ENCODE measurements at places on chromosomes 16 and 17. TPM values are rescaled to one million over a fixed set of nuclear protein-coding genes. Genes with fewer than 3 reads are reported as not detected.

EVPLL gene
- total RNA-seq: not detected

CCDC40 gene
- 11.8 TPM for total RNA-seq

PRSS36 gene
- 0.30 TPM for total RNA-seq

GDPD1 gene
- total RNA-seq: 13.6 TPM

CCL8 gene
- total RNA-seq: not detected

SHCBP1 gene
- 18.7 TPM for total RNA-seq

- no peak for DNase-seq
- H3K4me3 ChIP-seq: no peak overlapping the region
- H3K27me3 ChIP-seq: no peaks in the 10 kb centered on the region
- no peaks in the 10 kb centered on the region for H3K36me3 ChIP-seq
Observed at GRCh38 chr16:48165961-48166578, 10.3 kb upstream of the ABCC12 start.

DNA sequence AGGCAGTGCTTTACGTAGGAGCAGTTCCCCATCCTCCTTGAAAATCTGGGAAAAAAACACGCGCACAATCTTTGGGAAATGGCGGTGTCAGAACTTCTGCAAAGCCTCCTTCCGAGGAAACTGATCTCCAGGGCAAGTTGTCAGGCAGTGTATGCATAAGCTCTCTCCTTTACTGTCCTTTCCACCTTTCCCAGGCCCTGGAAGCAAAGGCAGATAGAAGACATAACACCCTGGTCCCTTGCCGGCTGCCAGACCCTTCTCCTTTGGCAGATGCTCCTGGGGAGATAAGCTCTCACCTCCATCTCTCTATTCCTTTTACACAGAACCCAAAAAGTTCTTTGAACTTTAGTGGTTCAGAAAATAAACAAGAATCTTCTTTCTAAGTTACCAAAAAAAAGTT is 12.4 kb downstream of the TOB1 start:
- no peak for DNase-seq
- no peaks in the 10 kb centered on the region for H3K27me3 ChIP-seq
- no peak overlapping the region for H3K27ac ChIP-seq
- H3K4me3 ChIP-seq: no peak overlapping the region
- no peaks in the 10 kb centered on the region for H3K36me3 ChIP-seq

DNA sequence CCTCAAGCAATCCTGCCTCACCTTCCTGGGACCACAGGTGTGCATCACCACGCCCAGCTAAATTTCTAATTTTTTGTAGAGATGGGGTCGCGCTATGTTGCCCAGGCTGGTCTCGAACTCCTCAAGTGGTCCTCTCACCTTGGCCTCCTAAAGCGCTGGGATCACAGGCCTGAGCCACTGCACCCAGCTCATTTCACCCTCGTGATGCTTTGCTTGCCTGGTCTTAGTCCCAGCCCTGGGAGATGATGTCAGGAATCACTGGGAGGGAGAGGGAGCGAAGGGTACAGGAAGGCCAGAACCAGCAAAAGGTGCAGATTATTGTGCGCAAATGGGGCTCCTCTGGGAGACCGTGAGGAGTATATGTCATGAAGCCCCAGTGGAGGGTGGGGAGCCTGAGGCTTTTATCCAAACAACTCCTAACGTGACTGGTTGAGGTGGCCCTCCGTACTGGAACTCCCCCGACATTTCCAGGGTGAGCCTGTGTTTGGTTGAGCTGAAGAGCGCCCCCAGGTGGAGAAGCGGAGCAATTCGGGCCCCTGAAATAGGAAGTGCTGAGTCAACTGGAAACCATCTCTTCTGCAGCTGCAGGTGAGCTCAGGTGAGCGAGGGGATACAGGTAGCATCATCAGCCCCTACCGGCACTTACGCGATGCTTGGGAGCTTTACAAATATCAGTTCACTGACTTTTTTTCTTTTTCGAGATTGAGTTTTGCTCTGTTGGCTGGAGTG is 41.2 kb upstream of the HAPSTR1 start:
- peak; percentile 61 for DNase-seq
- peaks cover 3% of the 10 kb centered on the region for H3K4me1 ChIP-seq
- no peaks in the 10 kb centered on the region for H3K36me3 ChIP-seq
- no peaks in the 10 kb centered on the region for H3K27me3 ChIP-seq
- H3K4me3 ChIP-seq: no peak overlapping the region
- H3K27ac ChIP-seq: no peak overlapping the region

DNA sequence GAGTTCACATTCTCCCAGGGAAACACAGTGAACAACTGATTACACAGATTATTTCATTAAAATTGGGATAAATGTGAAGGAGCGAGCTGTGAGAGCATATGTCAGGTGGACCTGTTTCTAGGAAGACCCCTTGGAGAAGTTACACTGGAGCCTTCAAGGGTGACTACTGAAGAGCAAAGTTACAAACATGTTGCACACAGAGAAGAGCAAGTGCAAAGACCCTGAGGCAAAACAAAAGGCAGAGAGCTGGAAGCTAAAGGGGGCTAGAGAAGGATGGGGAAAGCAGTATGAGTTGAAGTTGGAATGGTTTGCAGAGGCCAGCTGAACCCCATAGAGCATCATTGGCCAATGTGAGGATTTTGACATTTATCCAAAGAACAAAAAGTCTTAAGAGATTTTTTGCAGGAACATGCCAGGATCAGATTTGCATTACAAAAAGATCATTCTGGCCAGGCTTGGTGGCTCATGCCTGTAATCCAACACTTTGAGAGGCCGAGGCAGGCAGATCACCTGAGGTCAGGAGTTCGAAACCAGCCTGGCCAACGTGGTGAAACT is 14.1 kb downstream of the PDZD9 start:
- peaks cover 6% of the 10 kb centered on the region for H3K4me1 ChIP-seq
- no peak for DNase-seq
- no peak overlapping the region for H3K4me3 ChIP-seq
- no peaks in the 10 kb centered on the region for H3K27me3 ChIP-seq

DNA sequence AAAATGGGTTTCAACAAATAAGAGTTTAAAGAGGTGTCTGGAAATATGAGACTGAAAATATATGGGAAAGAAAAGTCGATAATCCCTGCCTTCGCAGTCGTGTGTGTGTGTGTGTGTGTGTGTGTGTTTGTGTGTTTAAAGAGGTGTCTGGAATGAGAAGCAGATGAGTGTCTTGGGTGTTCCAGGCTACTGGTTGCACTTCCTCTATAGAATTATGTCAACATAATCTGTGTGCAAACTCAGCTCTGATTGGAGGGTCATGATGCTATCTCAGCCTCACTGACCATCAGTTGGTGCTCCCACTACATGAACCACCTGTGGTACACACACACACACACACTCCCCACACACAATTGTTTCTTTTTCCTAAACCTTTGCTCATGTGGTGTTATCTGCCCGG is 347.3 kb downstream of the NPIPA8 start:
- H3K4me3 ChIP-seq: no peak overlapping the region
- peaks cover 8% of the 10 kb centered on the region for H3K4me1 ChIP-seq
- no peak for DNase-seq
- H3K27me3 ChIP-seq: no peaks in the 10 kb centered on the region
- no peak overlapping the region for H3K27ac ChIP-seq

DNA sequence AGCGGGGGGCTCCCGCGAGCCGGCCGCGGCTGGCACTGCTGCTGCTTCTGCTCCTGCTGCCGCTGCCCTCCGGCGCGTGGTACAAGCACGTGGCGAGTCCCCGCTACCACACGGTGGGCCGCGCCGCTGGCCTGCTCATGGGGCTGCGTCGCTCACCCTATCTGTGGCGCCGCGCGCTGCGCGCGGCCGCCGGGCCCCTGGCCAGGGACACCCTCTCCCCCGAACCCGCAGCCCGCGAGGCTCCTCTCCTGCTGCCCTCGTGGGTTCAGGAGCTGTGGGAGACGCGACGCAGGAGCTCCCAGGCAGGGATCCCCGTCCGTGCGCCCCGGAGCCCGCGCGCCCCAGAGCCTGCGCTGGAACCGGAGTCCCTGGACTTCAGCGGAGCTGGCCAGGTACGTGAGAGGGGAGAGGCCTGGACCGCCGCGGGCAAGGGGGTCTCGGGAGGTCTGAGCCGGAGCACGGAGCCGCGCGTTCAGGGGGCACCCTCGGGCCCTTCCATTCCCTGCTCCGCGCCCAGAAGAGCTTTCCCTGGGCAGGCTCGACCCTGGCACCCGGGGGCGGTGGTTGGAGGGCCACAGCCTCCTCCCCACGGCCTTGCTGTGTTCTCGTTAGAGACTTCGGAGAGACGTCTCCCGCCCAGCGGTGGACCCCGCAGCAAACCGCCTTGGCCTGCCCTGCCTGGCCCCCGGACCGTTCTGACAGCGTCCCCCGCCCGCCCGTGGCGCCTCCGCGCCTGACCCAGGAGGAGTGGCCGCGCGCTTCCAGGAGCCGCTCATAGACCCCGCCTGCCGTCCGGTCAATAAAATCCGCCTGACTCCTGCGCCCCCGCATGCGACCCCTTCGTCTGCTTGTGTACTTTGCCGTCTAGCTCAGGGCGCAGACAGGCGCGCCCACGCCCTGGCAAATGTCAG is 591 bp downstream of the NPW start:
- H3K27me3 ChIP-seq: peaks cover 90% of the 10 kb centered on the region
- H3K27ac ChIP-seq: no peak overlapping the region
- no peaks in the 10 kb centered on the region for H3K36me3 ChIP-seq
- peaks cover 13% of the 10 kb centered on the region for H3K4me1 ChIP-seq
- peak overlapping the region; percentile 44 for H3K4me3 ChIP-seq

DNA sequence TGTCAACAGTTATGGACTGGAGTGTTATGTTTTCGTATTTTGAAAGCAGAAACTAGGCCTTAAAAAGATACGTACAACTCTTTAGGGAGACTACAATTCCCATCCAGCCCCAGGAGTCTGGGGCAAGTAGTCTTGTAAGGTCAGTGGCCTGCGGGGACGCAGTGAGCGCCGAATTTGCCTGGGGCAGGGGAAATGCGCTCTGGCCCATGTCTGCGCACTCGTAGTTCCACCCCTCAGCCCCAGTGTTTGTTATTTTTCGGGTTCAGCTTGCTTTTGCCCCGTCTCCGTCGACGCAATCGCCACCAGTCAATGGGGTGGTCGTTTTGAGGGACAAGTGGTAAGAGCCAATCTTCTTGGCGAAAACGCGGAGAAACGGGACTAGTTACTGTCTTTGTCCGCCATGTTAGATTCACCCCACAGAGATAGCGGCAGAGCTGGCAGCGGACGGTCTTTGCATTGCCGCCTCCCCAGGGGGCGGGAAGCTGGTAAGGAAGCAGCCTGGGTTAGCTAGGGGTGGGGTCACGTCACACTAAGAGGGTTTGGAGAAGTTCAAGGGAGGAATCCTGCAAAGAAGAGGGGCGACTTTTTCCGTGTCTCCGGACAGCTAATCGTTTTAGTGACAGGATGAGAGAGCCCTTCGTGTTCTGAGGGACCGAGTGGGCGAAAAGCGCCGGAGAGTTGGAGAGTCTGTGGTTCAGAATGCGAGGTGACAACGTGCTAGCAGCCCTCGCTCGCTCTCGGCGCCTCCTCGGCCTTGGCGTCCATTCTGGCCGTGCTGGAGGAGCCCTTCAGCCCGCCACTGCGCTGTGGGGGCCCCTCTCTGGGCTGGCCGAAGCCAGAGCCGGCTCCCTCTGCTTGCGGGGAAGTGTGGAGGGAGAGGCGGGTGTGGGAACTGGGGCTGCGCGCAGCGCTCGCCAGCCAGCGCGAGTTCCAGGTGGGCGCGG is 1.1 kb upstream of the BRCA1 start:
- no peaks in the 10 kb centered on the region for H3K27me3 ChIP-seq
- peaks cover 8% of the 10 kb centered on the region for H3K4me1 ChIP-seq
- H3K27ac ChIP-seq: no peak overlapping the region
- peak overlapping the region; percentile 78 for H3K4me3 ChIP-seq
- H3K36me3 ChIP-seq: no peaks in the 10 kb centered on the region

DNA sequence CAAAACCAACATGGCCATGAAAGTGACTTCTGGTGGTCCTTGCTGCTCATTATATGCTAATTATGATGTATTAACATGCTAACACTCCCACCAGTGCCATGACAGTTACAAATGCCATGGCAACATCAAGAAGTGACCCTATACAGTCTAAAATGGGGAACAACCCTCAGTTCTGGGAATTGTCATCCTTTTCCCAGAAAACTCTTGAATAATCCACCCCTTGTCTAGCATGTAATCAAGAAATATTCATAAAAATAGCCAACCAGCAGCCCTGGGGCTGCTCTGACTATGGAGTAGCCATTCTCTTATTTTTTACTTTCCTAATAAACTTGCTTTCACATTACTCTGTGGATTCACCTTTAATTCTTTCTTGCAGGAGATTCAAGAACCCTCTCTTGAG is 35.9 kb downstream of the DNAJA2 start:
- H3K27ac ChIP-seq: no peak overlapping the region
- no peak overlapping the region for H3K4me3 ChIP-seq
- no peak for DNase-seq
- H3K27me3 ChIP-seq: no peaks in the 10 kb centered on the region

GRCh38 chr17:45976755-45977505 is 22.1 kb upstream of the STH start:
- H3K27ac ChIP-seq: no peak overlapping the region
- H3K36me3 ChIP-seq: no peaks in the 10 kb centered on the region
- DNase-seq: no peak
- H3K27me3 ChIP-seq: no peaks in the 10 kb centered on the region
- H3K4me1 ChIP-seq: no peaks in the 10 kb centered on the region

DNA sequence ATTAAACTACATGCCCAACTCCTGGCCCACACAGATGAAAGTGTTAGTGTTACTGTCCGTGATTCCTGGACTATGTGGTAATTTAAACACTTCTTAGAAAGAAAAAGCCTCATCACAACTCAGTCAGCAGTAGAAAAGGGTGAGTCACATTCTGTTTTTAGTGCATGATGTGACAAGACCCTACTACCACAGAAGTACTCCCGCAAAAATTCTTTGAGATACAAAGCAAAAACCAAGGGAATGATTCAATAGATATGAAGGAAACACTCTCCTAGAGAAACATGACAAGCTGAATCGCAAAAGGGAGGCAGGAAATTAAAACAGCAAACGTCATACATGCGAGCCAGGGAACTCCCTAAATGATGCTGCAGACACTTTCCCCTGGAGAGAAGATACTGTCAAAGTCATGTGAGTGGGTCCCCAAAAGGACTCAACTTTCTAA is 14.4 kb downstream of the SNN start:
- H3K36me3 ChIP-seq: no peaks in the 10 kb centered on the region
- no peak for DNase-seq
- H3K27ac ChIP-seq: no peak overlapping the region

DNA sequence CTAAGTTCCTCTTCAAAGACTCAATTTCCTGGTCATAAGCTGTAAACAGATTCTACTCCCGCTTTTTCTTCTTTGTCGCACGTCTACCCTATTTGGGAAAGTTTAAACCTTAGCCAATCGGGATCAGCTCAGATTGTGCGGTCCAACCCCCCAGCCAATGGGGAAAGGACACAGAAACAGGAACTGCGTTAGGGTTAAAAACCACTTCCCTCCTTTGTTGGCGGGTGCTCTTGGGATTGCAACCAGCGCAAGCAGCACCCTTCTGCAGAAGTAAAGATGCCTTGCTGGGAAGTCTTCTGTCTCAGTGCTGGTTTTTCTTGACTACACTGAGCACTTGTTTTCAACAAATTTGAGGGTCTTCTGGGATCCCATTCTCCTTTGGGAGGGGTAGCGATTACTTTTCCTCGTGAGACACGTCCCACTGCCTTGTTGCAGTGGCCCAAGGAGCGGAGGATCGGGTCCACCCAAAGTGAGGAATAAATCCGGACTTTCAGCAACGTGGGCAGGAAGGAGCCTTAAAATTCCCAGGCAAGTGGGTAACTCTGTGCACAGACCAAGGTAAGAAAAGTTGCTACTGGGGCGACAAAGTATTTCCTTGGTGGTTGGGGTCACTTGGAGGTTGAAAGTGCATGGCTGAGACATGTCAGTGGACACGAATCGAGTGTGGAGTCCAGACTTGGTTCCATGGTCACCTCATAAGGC is 1.0 kb upstream of the YPEL3 start:
- H3K4me3 ChIP-seq: peak overlapping the region; percentile 83
- peaks cover 39% of the 10 kb centered on the region for H3K4me1 ChIP-seq
- H3K27ac ChIP-seq: peak overlapping the region; percentile 99
- peaks cover 9% of the 10 kb centered on the region for H3K36me3 ChIP-seq

- DNase-seq: no peak
- H3K36me3 ChIP-seq: no peaks in the 10 kb centered on the region
Observed at GRCh38 chr16:85151603-85152413, 39.5 kb upstream of the CIBAR2 start.
